ENCODE measurements at places on chromosomes 12 and 14. TPM values are rescaled to one million over a fixed set of nuclear protein-coding genes. Genes with fewer than 3 reads are reported as not detected.

GRCh38 chr14:91177073-91178034, 63.5 kb downstream of the DGLUCY start:
- H3K4me1 ChIP-seq = peaks cover 14% of the 10 kb centered on the region
- no peak overlapping the region for H3K4me3 ChIP-seq
- H3K27ac ChIP-seq = peak overlapping the region; percentile 84
- peaks cover 35% of the 10 kb centered on the region for H3K36me3 ChIP-seq
- peak; percentile 80 for DNase-seq

ASPG gene
- total RNA-seq = not detected

NUAK1 gene
- total RNA-seq = 0.05 TPM

GRCh38 chr12:93896952-93897351, 219.8 kb downstream of the CRADD start:
- peaks cover 9% of the 10 kb centered on the region for H3K4me1 ChIP-seq
- no peaks in the 10 kb centered on the region for H3K27me3 ChIP-seq
- DNase-seq = no peak
- no peak overlapping the region for H3K4me3 ChIP-seq
- no peak overlapping the region for H3K27ac ChIP-seq

DNA sequence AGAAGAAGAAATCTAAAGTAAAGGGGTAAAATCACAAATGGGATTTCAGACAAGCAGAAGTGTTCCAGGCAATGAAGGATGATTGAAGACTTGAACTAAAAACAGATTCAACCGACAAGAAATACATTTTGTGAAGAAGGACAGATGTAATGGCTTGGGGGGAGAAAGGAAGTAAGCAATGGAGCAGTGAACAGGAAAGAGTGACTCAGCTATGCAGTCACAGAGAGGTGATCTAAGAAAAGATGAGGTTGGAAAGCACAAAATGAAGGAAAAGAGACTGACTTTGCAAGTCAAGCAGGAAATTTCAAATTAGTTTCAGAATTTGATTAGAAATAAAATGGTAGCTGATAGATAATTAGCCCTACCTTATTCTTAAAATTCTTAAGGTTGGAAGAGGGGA, 66.5 kb downstream of the PUS7L start:
- DNase-seq = no peak
- H3K36me3 ChIP-seq = no peaks in the 10 kb centered on the region
- peaks cover 1% of the 10 kb centered on the region for H3K27me3 ChIP-seq
- H3K27ac ChIP-seq = no peak overlapping the region
- no peaks in the 10 kb centered on the region for H3K4me1 ChIP-seq
- no peak overlapping the region for H3K4me3 ChIP-seq

All from activated CD4-positive, alpha-beta memory T cell treated with anti-CD3 and anti-CD28 coated beads for 36 hours (primary cell).